Subcutaneous adipose tissue (tissue), 4 donors: ENCODE measurements at places on chromosomes 3 and 15. TPM values are rescaled to one million over a fixed set of nuclear protein-coding genes. Genes with fewer than 3 reads are reported as not detected.

The CFAP91 gene
- 2.9 TPM for total RNA-seq

The CCDC66 gene
- 59.2 TPM for total RNA-seq

The ZMYND10 gene
- total RNA-seq: 1.5 TPM

The ATG3 gene
- total RNA-seq: 77.4 TPM

The ZBBX gene
- not detected for total RNA-seq

The SIN3A gene
- total RNA-seq: 32.6 TPM

The KBTBD8 gene
- 0.65 TPM for total RNA-seq

The TICRR gene
- 0.22 TPM for total RNA-seq

The TMEM108 gene
- 1.0 TPM for total RNA-seq

The SPINK8 gene
- not detected for total RNA-seq

The ST3GAL6 gene
- total RNA-seq: 41.2 TPM

The STAB1 gene
- 147 TPM for total RNA-seq

The CMSS1 gene
- total RNA-seq: 32.1 TPM

The TNNC1 gene
- 1.7 TPM for total RNA-seq

The PSTPIP1 gene
- 20.3 TPM for total RNA-seq

The PLSCR2 gene
- total RNA-seq: not detected

The RLBP1 gene
- not detected for total RNA-seq

The EXD1 gene
- total RNA-seq: not detected

The PEAK1 gene
- 79.0 TPM for total RNA-seq

The TERC gene
- 21.2 TPM for total RNA-seq

The GOLGA8T gene
- not detected for total RNA-seq

The ADGRG7 gene
- not detected for total RNA-seq

The ADAMTS7 gene
- total RNA-seq: 9.7 TPM

The ANKDD1A gene
- total RNA-seq: 16.5 TPM

The EFCC1 gene
- total RNA-seq: 0.34 TPM

The ITIH1 gene
- 1.5 TPM for total RNA-seq

The STRC gene
- total RNA-seq: 0.19 TPM

The ST8SIA2 gene
- not detected for total RNA-seq

The SUSD5 gene
- total RNA-seq: 2.0 TPM

The ABI3BP gene
- total RNA-seq: 172 TPM

The WDR93 gene
- total RNA-seq: 1.8 TPM

The SAMMSON gene
- total RNA-seq: 0.88 TPM

The ALS2CL gene
- 4.4 TPM for total RNA-seq

The GOLGA8H gene
- 0.65 TPM for total RNA-seq

The ACP3 gene
- 1.1 TPM for total RNA-seq

The ZNF445 gene
- 8.7 TPM for total RNA-seq

The CHRM5 gene
- not detected for total RNA-seq

The LYZL4 gene
- total RNA-seq: not detected
